A549 treated with dexamethasone at 1 μM for 4 hours (cell line): ENCODE measurements at places on chromosomes 7 and 10. TPM values are rescaled to one million over a fixed set of nuclear protein-coding genes. Genes with fewer than 3 reads are reported as not detected.

The HMX2 gene
- 0.07 to 0.11 TPM (median 0.08 TPM) in 3 of 5 replicates, not detected in the others for total RNA-seq

The STAG3 gene
- 0.16 to 0.35 TPM (median 0.24 TPM) in 4 of 5 replicates, not detected in the other for total RNA-seq

The HOXA10 gene
- 6.9 to 8.3 TPM (median 7.2 TPM) in 5 replicates for total RNA-seq

The MEOX2 gene
- not detected in 5 replicates for total RNA-seq

The TFR2 gene
- total RNA-seq, result 1.9 to 2.7 TPM (median 2.4 TPM) in 5 replicates

The SPDYE2 gene
- not detected in 5 replicates for total RNA-seq

The ASB10 gene
- not detected in 5 replicates for total RNA-seq

The VPS50 gene
- total RNA-seq, result 5.6 to 7.3 TPM (median 6.4 TPM) in 5 replicates
